Bronchial epithelial cell (primary cell): ENCODE measurements at places on chromosomes 13 and 19.

DNA sequence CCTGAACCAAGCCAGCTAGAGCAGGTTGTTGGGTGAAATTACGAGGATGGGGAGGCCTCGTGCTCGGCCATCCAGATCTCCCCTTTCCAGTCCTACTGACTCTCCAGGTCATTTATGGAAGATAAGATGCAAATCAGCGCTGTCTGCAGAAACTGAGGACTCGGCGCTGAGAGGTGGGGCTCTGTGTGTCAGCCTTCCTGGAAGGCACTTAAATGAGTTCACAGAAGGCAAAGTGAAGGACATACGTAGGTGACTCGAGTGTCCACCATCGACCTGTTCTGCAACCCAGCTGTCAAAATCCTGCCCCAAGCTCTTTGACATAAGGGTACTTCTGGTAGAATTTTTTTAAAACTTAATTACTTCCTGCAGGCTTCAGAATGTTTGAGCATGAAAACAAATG, 86.4 kb downstream of the RAB20 start:
- no peak for DNase-seq

DNA sequence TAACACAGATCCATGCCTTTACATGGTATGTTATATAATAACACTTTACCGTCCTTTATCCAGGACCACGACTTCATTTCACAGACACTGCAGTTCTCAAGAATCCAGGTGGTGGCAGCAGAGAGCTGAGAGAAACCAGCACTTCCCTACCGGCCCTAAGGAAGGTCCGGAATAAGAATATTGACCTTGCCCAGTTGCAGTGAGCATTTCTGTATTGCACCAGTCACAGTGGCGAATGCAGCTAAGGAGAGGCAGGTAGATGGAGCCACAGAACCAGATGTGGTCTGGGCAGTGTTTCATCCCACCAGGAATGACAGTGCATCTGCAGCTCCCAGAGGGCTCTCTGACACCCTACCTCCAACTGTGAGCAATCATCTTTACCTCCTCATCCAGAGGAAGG, 44.6 kb downstream of the ZNF787 start:
- DNase-seq: peak; percentile 44

DNA sequence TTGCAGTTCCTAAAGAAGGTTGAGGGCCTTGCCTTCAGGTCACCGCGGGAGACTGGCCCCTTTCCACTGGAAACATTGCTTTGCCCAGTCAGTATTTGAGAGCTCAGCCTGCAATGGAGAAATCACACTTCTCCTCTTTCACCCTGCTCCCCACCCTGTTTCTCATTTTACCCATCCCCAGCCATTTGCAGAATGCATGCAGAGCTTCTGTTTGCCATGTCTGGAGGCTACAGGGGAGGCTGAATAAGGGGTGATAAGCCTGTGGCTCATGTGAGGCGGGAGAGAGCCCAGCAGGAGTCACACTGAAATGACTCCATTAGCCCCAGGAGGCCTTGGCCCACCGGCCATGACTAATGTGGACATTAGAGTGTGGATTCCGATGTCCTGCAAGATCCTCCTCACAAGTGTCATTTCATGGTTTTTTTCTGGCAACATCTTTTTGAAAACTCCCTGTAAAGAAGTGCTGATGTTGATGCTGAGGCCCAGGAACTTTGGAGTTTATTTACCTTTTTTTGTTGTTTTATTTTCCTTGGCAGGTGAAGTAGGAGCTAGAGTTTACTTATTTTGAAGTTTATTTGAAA, 6.3 kb downstream of the SPINT2 start:
- no peak for DNase-seq

GRCh38 chr19:9786342-9786741, 17.8 kb upstream of the ZNF846 start:
- DNase-seq: no peak

- no peak for DNase-seq
Measured at GRCh38 chr19:7187605-7188339, 106.4 kb downstream of the INSR start.

GRCh38 chr19:19445911-19446361, 40.5 kb downstream of the GATAD2A start:
- DNase-seq: peak; percentile 73

GRCh38 chr13:64749301-64749700, 2480.8 kb downstream of the PCDH9 start:
- DNase-seq: no peak

DNA sequence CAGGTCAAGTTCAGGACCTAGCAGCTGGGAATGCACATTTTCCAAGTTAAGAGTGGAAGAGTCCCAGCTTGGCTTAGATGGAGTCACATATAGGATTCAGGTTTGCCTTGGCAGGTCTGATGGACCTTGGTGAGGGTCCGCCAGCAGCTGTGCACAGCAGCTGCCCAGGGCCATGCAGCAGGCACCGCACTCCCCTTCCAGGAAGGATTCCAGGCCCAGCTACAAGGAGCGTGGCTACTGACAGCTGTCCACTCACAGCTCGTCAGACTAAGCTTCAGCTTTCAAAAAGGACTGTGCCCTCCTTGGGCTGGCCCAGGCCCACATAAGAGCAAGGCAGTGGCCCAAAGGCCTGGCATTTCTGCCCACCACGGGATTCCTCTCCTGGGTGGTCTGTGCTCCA, 68.4 kb downstream of the ALOX5AP start:
- DNase-seq: no peak

- DNase-seq: no peak
Measured at GRCh38 chr13:39596685-39597084, 6.3 kb downstream of the LHFPL6 start.

DNA sequence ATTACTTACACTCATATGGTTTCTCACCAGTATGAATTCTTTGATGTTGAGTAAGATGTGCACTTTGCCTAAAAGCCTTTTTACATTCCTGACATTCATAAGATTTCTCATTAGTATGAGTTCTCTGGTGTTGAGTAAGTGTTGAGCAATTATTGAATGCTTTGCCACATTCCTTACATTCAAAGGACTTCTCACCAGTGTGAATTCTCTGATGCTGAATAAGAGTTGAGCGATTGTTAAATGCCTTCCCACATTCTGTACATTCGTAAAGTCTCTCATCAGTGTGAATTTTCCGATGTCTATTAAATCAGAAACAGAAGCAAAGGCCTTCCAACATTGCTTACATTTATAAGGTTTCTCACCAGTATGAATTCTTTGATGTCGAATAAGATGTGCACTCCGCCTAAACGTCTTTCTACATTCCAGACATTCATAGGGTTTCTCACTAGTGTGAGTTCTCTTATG, 14.2 kb upstream of the ZFP30 start:
- DNase-seq: no peak

DNA sequence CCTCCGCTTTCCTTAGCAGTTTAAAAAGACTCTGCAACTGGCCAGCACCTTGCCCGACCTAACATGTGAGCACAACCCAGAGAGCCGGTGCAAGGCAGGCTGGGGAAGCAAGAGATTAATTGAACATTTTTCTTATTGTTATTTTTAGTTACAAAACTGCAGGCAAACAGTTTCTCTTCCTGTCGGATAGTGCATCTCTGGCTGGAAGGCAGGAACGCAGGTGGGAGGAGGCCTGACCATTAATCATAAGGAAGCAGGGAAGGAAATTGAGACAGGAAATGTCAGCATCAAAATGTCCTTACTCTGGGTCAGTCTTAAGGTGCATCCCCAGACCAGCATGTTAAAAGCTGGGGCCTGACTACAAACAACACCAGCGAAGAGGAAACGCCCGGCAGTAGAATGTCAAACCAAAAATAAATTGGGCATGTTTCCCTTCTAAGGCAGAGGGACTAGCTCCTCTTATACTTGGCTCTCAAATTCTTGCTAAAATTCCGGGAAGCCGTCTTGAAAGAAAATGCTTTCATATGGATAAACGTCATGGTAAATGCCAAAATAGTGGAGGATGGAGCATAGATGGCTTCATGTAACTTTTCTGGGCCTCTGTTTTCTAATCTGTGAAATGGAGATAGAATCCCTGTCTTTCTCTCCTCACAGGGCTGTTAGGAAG, 226.8 kb downstream of the RAP2A start:
- DNase-seq: no peak

DNA sequence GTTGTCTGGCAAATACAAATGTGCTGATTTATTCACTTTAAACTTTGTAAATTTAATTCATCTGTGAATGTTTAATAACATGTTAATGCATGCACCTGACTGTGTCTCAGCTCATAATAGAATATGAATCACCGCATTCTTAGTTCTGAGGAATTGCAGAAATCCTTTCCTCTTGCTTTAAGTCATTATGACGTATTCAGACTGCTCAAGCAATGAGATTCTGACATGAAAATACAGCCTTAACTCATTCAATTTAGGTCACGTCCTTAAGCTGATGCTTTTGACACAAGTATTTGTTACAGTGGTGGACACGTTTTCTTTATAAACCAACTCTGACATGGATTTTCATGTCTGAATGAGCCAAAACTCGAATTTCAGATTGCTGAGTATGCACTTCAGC, 541.0 kb upstream of the KLF12 start:
- DNase-seq: peak; percentile 95

DNA sequence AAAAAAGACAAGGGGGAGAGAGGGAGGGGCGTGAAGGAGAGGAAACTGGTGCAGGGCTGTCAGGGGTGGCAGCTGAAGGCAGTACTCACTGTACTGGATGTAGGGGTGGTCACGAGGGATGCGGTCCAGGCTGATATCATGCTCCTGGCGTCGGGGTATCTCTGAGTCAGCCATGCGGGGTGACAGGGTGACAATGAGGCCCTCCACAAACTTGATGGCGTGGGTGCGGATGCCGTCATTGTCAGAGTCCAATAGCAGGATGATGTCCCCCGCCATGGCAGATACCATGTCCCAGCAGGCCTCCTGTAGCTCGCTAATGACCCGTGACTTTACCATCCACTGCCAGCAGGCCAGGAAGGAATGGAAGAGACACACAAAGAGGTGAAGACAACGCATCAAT, 15.3 kb downstream of the SYMPK start:
- no peak for DNase-seq

GRCh38 chr19:2164020-2164998, 576 bp downstream of the DOT1L start:
- DNase-seq: no peak

GRCh38 chr13:30392681-30393045, 29.6 kb upstream of the UBE2L5 start:
- no peak for DNase-seq

GRCh38 chr13:20401931-20402856, 123.5 kb downstream of the CRYL1 start:
- peak; percentile 87 for DNase-seq

DNA sequence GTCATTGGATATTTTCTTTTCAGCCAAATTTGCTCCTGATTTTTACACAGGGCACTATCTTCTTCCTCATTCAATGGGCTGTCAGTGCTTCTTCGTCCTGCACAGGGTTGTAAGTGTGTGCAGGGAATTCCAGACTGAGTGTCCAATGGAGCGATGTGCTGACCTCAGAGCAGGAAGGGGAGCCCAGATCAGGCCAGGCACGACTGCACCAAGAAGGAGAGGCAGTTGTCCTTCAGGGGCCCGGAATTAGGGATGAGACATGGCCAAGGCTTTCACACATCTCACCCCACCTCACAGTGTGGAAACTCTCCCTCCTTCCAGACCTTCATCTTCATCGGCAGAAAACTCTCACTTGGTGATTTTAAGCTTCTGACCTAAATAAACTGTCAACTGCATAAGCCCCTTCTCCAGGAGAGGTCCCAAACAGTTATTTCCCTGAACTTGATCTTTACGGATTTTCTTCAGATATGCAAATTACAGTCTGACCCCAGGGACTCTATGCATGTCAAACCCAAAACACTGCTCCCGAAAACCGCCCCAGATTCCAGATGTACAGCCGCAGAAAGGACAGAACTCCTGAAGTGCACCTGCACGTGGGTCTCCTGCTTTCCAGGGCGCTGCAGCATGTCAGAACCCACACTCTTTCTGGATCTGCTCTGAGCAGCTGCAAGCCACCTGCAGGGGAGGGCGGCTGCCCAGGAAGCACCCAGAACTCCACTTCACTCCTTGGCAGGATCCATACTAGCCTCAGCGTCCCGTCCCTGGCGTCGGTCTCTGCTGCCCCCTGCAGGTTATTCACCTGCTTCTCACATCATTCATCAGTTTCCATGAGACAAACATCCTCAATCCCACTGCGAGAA, 625 bp upstream of the ZNF20 start:
- peak; percentile 71 for DNase-seq

DNA sequence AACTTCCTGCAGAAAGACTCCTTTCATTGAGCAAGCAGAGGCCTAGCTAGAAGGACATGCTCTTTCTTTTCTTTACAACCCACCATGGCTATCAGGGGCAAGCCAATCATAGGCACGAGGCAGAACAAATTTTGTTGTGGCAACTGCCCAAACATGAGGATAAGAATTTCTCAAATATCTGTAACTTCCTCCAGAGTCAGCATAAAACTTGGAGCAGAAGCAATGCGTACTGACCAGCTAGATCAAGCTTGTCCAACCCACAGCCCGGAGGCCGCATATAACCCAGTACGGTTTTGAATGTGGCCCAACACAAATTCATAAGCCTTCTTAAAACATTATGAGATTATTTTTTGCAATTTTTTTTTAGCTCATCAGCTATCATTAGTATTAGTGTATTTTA, 87.0 kb upstream of the SOX21 start:
- DNase-seq: peak; percentile 10

DNA sequence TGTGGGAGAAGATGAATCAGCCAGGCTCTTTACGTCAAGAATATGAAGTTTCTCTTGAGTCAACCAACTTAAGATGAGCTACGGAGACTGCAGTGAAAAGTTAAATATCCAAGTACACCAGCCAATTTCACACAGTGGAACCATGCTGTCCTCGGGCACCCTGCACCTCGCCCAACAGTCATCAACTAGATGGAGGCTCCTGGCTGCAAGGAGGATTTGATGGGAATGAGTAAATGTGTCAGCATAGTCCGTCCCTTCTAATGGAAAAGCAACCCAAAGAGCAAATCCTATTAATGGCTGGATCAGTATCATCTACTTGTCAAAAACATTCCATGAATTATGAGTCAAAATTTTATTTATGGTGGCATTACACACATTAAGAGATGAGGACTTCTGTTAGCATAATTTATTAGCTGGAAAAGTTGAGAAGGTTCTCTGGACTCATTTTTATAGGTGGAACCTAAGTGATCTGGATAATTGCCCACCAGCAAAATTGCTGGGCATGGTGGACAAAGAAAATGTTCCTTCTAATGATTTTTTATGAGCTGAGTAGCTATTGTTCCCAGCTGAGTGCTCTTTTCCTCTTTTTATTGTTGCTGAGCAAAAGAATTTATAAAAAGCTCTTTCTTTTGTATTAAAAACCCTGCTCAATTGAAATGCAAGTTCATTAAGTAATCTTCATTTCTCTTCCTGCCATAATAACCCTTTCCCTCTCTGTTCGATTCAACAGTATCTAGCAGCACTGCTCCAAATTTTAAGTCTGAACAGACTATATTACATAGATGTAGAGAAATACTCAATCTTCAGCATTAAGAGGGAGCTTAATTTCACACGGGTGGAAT, 88.4 kb downstream of the DNAJC15 start:
- DNase-seq: no peak

- DNase-seq: no peak
Measured at GRCh38 chr13:26310003-26310402, 56.1 kb downstream of the CDK8 start.
